ENCODE measurements at places on chromosomes 11 and 22. TPM values are rescaled to one million over a fixed set of nuclear protein-coding genes. Genes with fewer than 3 reads are reported as not detected.

Gene PTGDR2
- total RNA-seq = 2.5 TPM

Gene TENM4
- total RNA-seq = not detected

Gene THAP12
- total RNA-seq = 49.4 TPM

Gene LDLRAD3
- total RNA-seq = 0.09 TPM

GRCh38 chr11:64376071-64376470, 17.1 kb downstream of the RPS6KA4 start:
- no peak overlapping the region for H3K4me3 ChIP-seq
- H3K27ac ChIP-seq = no peak overlapping the region
- no peaks in the 10 kb centered on the region for H3K27me3 ChIP-seq
- H3K4me1 ChIP-seq = no peaks in the 10 kb centered on the region
- DNase-seq = no peak
